ENCODE measurements at places on chromosomes 2 and 18.

GRCh38 chr18:48973731-48974130 lies 23.0 kb upstream of the SMAD7 start:
- DNase-seq, result no peak

- DNase-seq, result no peak
Observed at GRCh38 chr2:241744028-241744754, 9.8 kb downstream of the D2HGDH start.

DNA sequence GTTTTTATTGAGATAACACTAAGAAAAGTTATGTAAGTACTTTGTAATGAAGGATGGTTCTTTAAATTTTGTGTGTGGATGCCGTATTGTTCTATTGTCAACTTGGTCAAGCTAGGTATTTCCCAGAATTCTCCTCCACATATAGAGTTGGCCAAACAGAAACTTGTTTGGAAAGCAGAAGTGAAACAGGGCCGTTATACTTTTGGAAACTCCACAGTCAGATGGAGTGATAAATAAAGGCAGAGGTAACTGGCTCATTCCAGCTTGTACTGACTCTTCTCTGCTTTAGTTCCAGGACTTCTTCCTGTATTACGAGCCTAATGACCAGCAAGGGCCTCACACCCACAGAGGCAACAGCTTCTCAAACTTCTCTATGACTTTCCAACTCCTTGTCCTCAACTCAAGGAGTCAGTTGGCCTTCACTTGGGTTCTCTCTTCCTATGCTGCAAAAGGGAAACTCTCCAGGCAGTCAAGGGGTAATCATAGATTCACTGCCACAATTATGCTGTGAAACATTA lies 16.4 kb upstream of the STARD7 start:
- no peak for DNase-seq

GRCh38 chr2:234521536-234521935 lies 24.7 kb upstream of the ARL4C start:
- DNase-seq, result no peak

- no peak for DNase-seq
Observed at GRCh38 chr18:50133526-50133925, 61.4 kb downstream of the MYO5B start.

GRCh38 chr2:160465002-160465401 lies 28.6 kb downstream of the RBMS1 start:
- DNase-seq, result no peak

GRCh38 chr2:20972110-20972509 lies 71.8 kb downstream of the APOB start:
- no peak for DNase-seq

- DNase-seq, result no peak
Observed at GRCh38 chr2:129293326-129293725, 686.1 kb upstream of the RAB6C start.

Measured in NCI-H2081 treated with DMSO at 0.1 percent for 48 hours (cell line).